ENCODE measurements at places on chromosomes 6 and 20.

DNA sequence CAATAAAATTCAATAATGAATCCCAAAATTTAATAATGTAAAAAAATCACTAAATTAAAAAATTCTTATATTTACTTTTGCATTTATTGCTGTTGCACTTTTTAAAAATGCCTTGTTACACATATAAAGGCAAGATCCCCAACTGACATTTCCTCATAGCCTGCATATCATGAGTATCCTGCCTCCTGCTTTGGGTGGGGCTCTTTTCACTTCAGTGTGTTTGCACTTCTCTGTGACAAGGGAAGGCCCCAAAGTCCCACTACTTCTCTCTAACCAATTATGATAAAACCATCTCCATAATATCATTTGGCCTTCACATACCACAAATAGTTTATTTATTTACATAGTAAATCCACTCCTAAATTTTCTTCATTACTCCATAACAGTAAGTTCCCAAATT is 446.1 kb upstream of the MARCKS start:
- DNase-seq, result no peak

- no peak for DNase-seq
Measured at GRCh38 chr20:3595541-3595940, 67.7 kb downstream of the GFRA4 start.

- DNase-seq, result no peak
Measured at GRCh38 chr6:98260382-98260781, 574.0 kb upstream of the POU3F2 start.

DNA sequence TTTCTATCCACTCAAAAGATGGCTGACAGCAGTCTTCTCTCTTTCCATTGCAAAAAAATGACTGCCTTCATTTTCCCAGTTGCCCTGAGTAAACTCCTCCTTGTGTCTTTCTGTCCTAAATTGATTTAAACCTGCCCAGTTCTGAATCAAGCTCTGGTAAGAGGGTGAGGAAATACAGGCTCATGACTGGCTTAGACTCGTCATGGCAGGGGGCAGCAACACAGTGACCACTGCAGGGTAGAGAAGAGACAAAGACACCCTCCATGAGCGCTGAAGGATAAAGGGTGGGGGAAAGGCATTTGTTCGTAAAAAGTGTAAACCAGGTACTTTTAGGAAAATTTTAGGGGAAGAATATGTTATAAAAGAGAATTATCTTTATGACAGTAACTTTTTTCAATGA is 738.2 kb upstream of the FLRT3 start:
- no peak for DNase-seq

- no peak for DNase-seq
Measured at GRCh38 chr6:26187981-26188635, 100.9 kb downstream of the HFE start.
